ENCODE measurements at places on chromosomes 1 and 21.

- DNase-seq = no peak
Measured at GRCh38 chr1:154682254-154682653, 74.3 kb upstream of the ADAR start.

- no peak for DNase-seq
Measured at GRCh38 chr1:43452789-43453441, 816 bp downstream of the HYI start.

GRCh38 chr1:191886977-191887376 lies 271.3 kb upstream of the RGS18 start:
- no peak for DNase-seq

DNA sequence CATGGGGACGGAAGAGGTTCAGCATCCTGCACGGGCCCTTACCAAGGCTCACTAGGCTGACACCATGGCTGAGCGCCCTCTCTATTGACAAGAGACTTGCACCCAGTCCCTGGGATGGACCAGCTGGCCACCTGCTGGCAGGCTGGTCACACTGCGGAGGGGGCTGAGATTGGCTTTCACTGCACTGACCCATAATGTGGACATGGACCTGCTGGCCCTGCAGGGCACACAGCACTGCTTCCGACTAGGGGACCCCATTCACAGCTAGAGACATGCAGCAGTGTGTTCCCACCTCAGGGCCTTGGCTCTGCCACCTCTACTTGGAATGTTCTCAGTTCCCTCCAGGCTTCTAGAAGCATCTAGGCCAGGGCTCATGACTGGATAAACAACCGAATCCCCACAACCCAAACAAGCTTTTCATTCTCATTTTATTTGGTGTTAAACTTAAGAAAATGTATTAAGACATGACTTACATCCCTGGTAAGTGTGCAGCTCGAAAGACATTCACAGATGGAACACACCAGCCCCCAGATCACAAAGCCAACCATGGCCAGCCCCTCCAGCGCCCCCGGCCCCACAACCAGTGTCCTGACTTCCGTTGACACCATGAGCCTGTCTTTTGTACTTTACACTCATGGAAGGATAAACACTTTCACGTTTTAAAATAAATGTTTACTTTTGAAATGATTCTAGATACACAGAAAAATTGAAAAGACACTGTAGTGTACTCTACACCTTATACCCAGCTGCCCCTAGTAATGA lies 9.3 kb upstream of the SRARP start:
- no peak for DNase-seq

- DNase-seq = no peak
Measured at GRCh38 chr21:39451332-39452206, at the start of gene SH3BGR. Gene SH3BGR, plus strand, starts transcription at chr21:39451970. Its CDS starts 127 bp downstream, at chr21:39452097.

GRCh38 chr1:178048883-178049282 lies 45.0 kb upstream of the RASAL2 start:
- DNase-seq = no peak

- DNase-seq = no peak
Measured at GRCh38 chr1:170663404-170664092, 383 bp upstream of the PRRX1 start.

GRCh38 chr1:10686404-10687040 lies 109.9 kb downstream of the CASZ1 start:
- no peak for DNase-seq
